Activated CD4-positive, alpha-beta T cell treated with anti-CD3 and anti-CD28 coated beads, Interleukin-2, amount 10 ng/mL, durations not matched to agents 24 days and 14 days (primary cell): ENCODE measurements at places on chromosomes 6 and 20.

GRCh38 chr6:142942805-142943227, 2.2 kb downstream of the HIVEP2 start:
- no peak for DNase-seq

DNA sequence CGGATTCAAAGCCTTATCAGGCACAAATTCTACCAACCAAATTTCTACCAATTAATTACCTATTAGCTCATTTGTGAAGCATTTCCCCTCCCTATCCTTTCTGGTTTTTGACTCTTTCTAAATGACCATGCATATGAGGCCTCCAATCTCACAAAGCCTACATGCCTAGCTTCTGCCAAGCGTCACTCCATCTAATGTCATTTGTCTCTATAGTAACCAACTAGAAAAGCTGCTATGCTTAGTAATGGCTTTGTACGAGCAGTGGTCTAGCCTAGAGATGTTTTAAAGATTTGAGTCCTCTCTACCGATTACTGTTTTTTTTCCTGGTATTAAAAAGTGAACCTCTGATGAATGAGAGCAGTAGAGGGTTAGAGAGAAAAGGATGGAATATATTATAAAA, 4.8 kb upstream of the ASF1A start:
- no peak for DNase-seq

GRCh38 chr6:117008618-117009017, 131.6 kb downstream of the RFX6 start:
- no peak for DNase-seq

GRCh38 chr6:84072442-84072997, 38.9 kb downstream of the MRAP2 start:
- no peak for DNase-seq

GRCh38 chr20:4800676-4801449, 79.2 kb downstream of the PRND start:
- no peak for DNase-seq
